ENCODE measurements at places on chromosomes 4 and X.

DNA sequence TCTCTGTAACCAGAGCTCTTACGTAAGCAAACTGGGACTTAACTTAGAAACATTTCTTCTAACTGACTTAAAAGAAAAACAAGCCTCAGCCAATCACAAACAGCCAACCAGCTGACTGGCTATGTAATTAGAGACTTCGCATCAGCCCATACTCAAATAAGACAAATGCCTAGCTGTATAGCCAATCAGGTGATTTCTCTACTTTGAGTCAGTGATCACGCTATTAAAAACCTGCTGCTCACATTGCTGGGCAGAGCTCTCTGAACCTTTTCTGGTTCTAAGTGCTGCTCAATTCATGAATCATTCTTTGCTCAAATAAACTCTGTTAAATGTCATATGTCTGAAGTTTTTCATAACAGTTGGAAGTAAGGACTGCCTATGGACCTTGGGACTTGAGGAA is 9.9 kb upstream of the SMIM10L2A start:
- DNase-seq = no peak

- no peak for DNase-seq
Measured at GRCh38 chrX:5775846-5776430, 452.7 kb downstream of the NLGN4X start.

GRCh38 chr4:38565271-38566199 is 98.5 kb upstream of the KLF3 start:
- DNase-seq = no peak

- DNase-seq = no peak
Measured at GRCh38 chr4:26075583-26075982, 161.6 kb downstream of the SMIM20 start.

DNA sequence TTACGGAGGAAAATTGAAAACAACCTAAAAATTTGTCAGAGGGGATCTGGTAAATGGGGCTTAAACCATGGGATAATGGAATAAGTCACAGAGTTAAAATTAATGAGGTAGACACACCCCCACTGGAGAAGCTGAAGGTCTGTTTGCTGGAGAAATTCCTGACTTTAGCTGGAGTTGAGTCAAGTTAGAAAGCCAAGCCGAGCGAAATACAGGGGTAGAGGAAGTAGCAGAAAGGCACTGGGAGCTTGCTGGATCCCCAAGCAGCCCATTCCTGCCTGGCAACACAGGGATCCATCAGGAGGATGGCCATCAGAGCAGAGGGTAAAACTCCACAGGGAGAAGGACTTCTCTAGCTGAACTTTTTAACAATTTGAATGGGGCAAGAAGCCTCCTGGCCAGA is 163.8 kb downstream of the ATRX start:
- DNase-seq = no peak

DNA sequence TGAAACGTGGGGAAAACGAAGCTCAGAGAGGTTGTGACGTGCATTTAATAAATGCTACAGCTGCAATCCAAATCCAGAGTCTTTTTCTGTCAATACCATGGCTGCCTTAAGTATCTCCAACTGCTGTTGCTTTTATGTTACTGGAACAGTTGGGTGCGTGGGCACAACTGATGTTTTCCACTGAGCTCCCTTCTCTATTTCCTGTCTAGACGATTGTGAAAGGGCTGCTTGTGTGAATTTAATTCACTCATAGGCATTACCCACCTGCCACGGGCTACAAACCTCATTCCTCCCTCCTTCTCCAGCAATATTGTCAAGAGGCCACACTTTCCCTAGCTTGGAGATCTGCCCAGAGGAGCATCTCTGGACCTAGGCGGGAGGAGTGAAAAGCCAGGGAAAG is 526.0 kb downstream of the MID1IP1 start:
- DNase-seq = no peak

DNA sequence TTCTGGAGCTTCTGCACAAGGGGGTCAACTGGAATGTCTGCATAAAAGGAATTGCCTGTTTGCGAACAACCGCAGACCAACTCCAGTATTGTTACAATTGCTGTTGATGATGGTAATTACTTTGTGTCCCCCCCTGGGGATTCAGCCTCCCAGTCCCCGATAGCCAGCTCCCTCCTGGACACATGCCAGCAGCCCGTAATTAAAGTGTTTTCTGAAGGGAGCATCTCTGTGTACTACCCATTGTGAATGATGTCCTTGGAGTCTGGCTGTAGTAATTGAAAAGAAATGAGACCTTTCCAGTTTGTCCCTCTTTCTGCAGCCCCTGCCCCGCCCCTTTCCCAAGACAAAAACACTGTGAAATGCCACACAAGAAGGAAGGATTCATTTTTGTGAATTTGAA is 377.1 kb upstream of the LCORL start:
- no peak for DNase-seq

GRCh38 chr4:73299548-73300280 is 41.1 kb upstream of the ANKRD17 start:
- DNase-seq = no peak

DNA sequence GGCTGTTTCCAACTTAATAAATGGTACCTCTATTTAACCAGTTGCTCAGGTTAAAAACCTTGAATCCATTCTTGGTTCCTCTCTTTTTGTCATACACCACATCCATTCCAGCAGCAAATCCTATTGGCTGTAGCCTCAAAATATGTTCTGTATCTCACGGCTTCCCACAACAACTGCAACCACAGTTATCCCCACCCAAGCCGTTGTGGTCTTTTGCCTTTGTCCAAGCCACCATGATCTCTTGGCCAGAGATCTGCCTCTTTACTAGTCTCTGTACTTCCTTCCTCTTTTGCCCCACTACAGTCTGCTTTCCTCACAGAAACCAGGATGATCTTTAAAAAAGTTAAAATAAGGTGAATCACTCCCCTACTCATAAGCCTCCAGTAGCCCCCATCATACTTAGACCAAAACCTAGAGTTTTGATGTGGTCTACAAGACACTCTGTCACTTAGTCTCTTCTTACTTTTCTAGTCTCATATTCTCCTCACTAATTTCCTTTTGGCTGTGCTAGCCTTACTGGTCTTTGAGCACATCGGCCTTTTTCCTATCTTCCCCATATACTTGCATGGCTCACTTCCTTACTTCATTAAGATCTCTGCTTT is 10.3 kb downstream of the MAOA start:
- no peak for DNase-seq

GRCh38 chr4:7620086-7620813 is 185.5 kb upstream of the PSAPL1 start:
- DNase-seq = no peak

GRCh38 chrX:143757887-143758286 is 37.3 kb upstream of the SPANXN2 start:
- DNase-seq = no peak

GRCh38 chrX:134338527-134338926 is 101.5 kb downstream of the CCDC160 start:
- no peak for DNase-seq

- no peak for DNase-seq
Measured at GRCh38 chr4:60034361-60034760, 1165.8 kb upstream of the ADGRL3 start.

DNA sequence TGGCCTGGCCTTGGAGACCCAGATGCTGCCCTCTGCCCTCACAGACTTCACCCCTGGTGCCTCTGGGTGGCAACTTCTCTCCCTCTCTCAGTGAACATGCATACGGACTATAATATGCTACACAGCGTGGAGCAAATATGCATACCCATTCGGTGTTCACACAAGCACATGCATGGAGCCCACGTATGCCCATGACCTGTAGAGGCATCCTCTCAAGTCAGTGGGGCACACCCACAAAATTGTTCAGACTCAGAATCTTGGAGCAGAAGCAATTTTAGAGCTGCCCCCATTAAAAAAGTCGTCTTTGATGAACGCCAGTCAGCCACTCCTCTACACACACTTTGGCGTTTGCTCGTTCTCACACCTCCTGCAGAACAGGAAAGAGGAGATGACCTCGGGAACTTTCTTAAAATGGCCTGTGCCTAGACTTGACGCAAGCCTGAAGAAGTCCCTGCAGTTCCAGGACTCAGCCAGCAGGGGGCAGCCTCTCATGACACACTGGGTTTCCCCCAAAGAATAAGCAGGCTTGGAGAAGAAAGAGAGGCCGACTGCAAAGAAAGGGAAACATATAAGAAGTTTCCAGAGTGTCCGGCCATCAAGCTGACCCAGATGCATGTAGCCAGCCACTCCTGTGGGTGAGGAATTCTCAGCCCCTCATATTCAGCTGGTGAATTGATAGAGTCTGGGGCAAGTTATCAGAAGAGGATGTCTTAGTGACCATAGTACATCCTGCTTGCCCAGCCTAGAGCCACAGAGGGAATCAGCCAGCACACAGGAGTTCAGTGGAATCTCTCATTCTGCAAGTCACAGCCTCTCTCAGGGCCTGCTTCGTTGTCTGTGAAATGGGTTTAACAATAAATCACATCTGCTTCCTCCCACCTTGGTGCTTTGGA is 17.3 kb downstream of the APLN start:
- peak; percentile 64 for DNase-seq

DNA sequence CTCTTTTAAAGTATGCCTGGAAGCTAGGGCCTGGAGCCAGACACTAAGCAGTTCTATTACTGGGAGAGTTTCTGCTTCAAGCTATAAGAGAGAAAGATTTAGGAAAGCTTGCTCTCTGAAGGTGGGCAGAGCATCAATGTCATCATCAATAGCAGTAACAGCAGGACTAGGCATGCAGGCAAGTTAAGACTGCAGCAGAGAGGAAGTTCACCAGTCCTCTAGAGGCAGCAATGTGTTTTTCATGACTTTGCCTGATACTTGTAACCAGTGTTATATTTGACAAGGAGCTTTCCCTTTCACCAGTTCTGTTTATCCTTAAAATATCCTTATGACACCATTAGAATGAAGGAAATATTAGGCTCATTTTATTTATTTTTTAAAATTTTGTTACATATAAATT is 237.9 kb downstream of the KCTD8 start:
- DNase-seq = no peak

GRCh38 chr4:138475116-138475515 is 233.0 kb upstream of the SLC7A11 start:
- DNase-seq = no peak

DNA sequence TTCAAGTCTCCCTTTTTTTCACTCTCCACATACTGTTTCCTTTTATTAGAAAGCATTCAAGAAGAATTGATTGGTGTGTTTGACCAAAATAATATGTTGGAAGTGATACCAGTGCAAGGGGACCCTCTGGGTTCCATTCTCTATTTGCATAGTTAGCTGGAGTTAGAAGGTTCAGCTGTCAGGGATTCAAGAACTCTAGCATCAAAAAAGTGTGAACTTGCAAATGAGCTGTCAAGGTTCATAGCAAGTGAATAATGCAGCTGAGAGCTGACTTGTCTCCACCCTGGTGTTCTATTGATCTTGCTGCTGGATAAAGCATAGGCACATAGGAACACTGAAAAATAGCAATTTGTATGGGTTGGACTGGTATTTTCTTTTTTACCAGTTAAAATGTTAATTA is 73.2 kb downstream of the SORBS2 start:
- no peak for DNase-seq

- DNase-seq = no peak
Measured at GRCh38 chr4:76523593-76523992, 88.6 kb downstream of the SHROOM3 start.

DNA sequence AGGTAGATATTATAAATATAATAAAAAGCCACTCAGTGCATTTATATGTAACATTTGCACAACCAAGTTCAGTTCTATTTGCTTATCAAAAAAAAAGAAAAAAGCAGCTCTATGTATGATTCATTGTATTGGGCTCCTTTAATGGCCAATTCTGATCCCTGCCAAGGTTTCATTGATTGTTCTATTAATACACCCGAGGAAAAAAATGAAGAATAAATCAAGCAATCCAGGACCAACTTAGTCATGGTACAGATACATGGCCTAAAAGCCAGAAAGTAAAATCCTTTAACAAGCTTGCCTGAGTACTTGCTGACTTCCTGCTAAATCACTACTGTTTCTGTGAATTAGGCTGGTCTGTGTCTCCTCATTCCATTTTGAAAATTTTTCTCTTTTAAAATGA is 77.6 kb upstream of the PCDH7 start:
- DNase-seq = no peak

GRCh38 chr4:40842318-40842717 is 92.6 kb downstream of the NSUN7 start:
- no peak for DNase-seq

DNA sequence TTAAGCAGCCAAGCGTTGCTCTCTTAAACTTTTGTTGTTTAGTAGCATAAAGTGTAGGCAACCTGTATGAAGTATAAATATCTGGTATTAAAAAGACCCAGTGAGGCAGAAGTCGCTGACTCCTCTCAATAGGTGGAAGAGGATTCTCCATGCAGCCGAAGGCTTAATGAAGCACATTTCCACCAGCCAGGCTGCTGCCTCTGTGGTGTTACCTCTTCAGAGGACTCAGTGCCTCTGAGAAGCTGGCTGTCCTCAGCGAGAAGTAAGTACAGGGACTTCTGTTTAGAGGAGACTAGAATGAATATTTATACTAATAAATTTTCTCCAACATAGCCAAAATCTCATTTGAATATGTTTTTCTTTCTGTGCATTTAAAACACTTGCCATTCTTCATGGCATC is 6.0 kb downstream of the SORBS2 start:
- DNase-seq = no peak

DNA sequence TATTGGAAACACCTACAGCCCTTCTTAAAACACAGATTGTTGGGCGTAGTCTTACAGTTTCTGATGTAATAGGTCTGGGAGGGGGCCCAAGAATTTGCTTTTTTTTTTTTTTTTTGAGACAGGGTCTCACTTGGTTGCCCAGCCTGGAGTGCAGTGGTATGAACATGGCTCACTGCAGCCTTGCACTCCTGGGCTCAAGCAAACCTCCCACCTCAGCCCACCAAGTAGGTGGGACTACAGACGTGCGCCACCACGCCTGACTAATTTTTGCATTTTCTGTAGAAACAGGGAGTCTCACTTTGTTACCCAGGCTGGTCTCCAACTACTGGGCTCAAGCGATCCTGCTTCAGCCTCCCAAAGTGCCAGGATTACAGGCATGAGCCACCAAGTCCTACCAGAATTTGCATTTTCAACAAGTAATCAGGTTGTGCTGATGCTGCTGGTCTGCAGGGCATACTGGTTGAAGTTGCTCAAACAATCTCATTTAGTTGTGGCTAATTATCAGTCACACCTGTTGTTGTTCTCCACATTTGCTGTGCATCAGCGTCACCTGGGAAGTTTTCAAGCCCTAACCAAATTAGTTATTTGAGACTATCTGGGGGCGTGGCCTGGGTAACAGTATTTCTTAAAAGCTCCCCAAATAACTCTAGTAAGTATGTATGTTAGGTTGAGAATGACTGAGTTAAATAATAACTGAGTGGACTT is 14.0 kb downstream of the TMEM154 start:
- no peak for DNase-seq

DNA sequence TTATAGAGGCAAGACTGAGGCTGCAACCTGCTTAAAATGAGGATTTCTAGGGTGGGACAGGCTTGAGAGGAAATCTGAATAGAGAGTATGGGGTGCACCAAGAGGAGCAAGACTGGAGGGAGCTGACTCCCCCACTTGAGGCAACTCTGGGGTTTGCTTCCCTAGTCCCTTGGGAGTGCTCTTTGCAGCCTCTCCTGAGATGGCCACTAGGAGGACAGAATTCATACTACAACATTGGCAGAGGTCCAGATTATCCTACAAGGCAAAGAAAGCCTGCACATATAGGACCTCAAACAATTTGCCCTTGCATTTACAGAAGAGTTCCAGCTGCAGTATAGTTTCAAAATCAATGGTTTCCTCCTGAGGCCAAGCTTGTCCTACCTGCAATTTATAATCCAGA is 830.9 kb downstream of the TECRL start:
- DNase-seq = no peak

GRCh38 chr4:39548425-39549067 is 21.3 kb upstream of the UGDH start:
- DNase-seq = no peak

GRCh38 chr4:105624530-105624929 is 72.1 kb downstream of the ARHGEF38 start:
- DNase-seq = no peak
